Cerebellar cortex (tissue), 1 donor: ENCODE measurements at places on chromosomes 7 and 10.

GRCh38 chr7:20787660-20788419, 1.2 kb upstream of the SP8 start:
- no peak for DNase-seq

GRCh38 chr10:43230101-43230908, 36.6 kb downstream of the RASGEF1A start:
- DNase-seq: no peak

DNA sequence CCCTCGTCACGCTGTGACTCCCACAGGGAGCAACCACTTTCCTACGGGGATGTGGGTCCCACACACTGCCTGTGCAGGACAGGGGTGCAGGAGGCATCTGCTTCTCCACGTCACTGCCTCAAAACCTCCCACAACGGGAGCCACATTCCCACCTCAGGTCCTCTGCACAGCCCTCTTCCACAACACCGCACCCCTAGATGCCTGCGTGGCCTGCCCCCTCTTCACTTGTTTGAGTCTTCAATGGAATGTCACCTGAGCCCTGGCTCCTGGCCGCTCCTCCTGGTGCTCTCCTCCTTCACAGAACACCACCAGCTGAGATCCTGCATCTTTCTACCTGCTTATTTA, 73.6 kb downstream of the MAD1L1 start:
- no peak for DNase-seq

- DNase-seq: peak; percentile 68
These were observed 9.6 kb downstream of the GPRIN2 start for GRCh38 chr10:46546591-46547540.

- DNase-seq: no peak
These were observed 245.2 kb downstream of the BUB3 start for GRCh38 chr10:123399276-123399839.

DNA sequence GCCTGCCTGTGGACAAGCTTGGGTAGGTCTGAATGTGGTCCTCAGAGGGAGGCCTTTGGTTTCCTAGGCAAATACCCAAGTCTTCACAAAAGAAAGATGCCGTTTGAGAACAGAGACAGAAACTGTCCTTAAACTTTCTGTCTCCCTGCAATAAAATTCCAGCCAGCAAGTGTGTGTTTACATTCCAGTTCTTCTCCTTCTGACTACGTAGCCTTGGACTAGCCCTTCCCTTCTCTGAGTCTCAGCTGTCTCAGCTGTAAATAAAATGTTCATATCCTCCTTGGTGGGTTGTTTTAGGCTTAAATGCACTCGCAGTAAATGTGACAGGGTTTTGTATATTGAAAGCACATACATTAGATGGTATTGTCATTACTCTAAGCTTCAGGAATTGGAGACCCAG, 561.2 kb upstream of the MKI67 start:
- no peak for DNase-seq

DNA sequence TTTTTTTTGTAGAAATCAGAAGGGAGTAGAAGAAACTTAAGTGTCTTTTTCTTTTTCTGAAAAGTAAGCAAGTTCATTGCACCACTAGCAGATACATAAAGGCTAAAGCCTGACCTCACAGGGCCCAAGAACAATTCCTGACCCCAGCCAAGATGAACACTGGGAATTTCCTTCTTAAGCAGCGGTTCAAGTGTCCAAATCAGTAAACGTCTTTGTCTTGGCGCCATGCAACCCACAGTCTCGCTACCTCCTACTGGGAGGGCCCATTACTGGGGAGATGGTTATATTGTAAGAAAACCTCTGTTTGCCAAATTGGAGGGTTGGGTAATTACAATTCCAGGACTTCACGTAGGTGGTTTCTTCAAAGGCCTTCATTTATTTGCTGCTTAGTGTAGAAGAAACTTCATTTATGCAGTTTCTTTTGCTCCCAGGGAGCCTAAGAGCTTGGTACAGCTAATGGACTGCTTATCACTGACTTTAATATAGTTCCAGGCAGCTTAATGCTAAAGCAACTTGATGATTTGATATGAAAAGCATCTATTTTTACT, 58.3 kb upstream of the ADRB1 start:
- no peak for DNase-seq

DNA sequence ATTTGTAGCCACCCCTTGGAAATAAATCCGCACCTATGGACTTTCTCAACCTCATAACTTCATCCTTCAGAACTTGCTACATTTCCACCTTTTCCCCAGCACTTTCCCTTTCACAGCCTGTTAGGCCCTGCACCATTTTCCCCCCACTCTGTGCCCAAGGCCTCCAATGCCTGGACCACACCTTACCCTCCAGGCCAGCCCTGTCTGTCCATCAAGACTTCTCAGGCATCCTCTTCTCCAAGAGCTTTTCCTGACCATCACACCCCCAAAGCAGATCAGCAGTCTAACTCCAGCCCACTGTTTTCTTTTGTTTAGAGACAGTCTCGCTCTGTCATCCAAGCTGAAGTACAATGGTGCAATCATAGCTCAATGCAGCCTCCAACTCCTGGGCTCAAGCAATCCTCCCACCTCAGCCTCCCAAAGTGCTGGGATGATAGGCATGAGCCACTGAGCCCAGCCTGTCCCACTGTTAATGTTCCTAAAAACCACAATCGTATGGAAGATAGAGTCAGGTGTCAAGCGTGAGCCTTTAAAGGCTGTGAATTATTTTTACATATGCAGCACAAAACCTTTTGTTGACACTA, 116.8 kb downstream of the PARD3 start:
- DNase-seq: no peak
